NCI-H1048 (cell line): ENCODE measurements at places on chromosomes 1 and 21.

DNA sequence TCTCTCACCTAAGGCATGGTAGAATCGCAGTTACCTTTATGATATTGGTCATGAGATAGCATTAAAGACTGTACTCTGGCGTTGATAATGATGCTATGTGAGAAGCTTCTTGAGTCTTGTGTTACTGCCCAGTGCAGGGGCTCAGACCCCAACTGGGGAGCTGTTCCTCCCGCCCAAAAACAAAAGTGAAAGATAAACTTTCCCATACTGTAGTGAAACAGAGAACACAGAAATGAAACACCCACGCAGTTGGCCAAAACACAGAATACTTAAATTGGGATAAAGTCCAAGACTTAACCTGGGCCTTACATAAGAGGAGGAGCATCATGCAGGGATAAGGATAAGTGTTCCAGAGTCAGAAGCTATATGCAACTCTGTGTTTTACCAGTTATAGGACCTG lies 130.6 kb downstream of the HHIPL2 start:
- DNase-seq = no peak

- no peak for DNase-seq
Measured at GRCh38 chr1:212412374-212412773, 2.3 kb downstream of the PACC1 start.

DNA sequence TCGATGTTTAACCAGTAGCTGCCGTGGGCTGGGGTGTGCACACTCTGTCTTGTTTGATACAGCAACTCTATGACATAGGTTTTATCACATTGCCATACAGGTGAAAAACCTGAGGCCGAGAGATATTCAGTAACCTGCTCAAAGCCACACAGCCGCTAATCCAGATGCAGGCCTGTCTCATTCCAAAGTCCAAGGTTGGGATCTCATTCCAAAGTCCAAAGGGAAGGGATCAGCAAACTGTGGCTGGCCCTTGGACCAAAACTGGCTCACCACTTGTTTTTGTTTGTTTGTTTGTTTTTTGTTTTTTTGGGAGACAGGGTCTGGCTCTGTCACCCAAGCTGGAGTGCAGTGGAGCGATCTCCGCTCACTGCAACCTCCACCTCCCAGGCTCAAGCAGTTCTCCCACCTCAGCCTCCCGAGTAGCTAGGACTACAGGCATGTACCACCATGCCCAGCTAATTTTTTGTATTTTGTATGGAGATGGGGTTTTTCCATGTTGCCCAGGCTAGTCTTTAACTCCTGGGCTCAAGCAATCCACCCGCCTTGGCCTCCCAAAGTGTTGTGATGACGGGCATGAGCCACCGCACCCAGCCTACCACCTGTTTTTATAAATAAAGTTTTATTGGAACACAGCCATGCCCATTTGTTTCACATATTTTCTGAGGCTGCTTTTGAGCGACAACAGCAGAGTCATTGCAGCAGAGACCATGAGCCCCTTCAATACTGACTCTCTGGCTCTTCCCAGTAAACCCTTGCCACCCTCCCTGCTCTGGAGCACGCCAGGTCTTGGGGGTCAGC lies 163.4 kb upstream of the TMEM51 start:
- DNase-seq = no peak

GRCh38 chr1:145942871-145943270 lies 14.9 kb downstream of the LIX1L start:
- DNase-seq = no peak

DNA sequence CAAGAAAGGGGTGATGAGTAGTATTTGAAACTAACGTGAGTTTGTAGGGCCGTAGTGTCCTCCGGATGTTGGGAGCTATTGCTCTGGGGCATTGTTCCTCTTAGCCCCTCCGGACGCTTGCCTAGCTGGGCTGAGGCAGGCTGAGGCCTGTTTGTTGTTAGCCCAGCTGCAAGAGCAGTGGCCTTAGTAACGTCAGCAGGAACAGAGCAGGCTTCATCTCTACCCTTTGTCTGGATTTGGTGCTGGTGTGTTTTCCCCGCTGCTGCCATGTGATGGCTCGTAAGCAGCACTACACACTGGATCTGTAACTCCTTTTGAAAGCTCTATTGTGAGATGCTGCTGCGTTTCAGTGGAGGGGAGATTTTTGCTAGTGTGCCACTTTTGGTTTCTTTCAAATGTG lies 57.6 kb downstream of the DNM3 start:
- no peak for DNase-seq

GRCh38 chr1:89743788-89744187 lies 77.0 kb upstream of the LRRC8D start:
- DNase-seq = no peak

- no peak for DNase-seq
Measured at GRCh38 chr1:71521655-71522264, 440.9 kb upstream of the ZRANB2 start.

- no peak for DNase-seq
Measured at GRCh38 chr21:41576013-41576615, 68.2 kb upstream of the TMPRSS2 start.

DNA sequence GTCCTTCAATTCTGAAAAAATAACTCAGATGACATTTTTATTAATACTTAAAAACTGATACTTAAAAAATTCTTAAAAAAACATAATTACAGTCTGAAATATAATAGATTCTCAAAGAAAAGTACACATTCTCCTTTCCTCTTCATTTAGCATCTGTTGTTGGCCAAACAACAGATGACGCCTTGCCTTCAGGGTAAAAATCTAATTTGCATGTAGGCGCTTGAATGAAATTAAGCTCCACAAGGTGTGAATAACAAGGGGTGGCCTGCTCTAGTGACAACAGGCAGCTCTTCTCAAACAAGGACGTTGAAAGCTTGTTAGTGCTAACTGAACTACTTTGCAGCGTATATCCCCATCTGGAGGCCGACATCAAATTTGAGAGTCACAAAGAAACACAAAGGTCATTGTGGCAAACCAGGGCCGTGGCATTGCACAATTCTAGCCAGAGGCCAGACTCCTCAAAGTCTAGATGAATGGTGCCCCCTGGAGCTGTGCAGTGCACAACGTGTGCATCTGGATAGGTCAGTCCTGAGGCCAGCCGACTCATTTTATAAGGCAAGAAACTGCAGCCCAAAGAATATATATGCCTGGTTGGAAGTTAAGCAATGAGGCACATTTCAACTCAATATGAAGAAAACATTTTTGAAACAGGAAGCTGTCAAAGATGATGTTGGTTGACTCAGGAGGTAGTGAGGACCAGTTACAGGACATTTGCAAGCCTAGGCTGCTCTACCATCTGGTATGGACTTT lies 459.2 kb upstream of the RUNX1 start:
- no peak for DNase-seq

GRCh38 chr1:79255421-79255820 lies 248.9 kb upstream of the ADGRL4 start:
- DNase-seq = no peak

- no peak for DNase-seq
Measured at GRCh38 chr1:41293779-41294178, 51.7 kb upstream of the SCMH1 start.

- DNase-seq = no peak
Measured at GRCh38 chr21:34072145-34073031, 990 bp upstream of the MRPS6 start.
